ENCODE measurements at places on chromosomes 2 and 18.

DNA sequence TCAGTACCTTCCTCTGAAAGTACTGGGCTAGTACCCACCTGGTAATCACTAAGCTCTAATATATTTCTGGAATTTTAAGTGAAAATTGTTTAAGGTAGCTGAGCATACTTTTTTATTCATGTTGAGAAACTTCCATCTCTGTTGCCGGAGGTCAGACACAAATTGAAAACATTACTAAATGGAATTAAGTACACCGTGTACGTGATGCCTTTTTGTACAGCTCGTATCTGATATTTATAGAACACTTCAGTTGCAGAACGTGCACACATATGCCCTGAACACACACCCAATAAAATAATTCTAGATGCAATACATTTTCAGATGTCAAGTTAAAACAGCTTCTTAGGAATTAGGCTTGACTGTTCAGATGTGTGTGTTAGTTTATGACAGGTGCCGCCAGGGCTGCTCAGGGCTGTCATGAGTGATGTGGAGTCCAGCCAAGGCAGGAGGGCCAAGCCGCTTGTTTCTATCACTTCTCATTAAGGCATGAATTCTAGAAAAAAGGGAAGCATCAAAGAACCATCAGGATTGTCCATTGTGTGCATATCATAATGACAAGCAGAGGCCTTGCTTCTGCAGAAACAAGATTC lies 80.9 kb upstream of the FOSL2 start:
- no peak for DNase-seq

DNA sequence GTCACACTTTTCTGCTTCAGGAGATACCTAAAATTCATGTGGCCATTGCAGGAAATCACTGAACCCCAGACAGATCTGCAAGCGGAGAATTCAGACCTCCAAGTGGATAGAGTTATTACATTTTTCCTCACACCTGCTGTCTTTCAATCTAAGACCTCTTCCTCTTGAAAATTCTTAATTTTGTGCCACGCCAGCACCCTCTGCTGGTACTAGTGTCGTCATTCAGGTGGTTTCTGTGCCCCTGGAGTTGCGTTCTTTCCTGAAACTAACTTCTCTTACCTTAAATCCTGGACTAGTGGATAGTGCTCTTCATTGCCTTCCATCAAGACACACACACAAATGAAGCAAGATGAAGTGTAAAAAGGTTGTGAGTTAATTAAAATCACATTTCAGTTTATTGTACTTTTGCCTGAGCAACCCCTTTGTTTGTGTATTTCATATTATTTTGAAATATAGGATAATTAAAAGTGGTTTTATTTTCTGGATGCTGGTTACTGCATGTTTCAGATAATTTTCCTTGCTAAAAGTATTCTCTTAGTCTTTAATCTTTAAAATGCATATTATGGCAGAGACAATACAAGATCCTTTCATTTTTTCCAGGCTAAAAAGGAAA lies 1.6 kb upstream of the DNER start:
- DNase-seq, result peak; percentile 26

DNA sequence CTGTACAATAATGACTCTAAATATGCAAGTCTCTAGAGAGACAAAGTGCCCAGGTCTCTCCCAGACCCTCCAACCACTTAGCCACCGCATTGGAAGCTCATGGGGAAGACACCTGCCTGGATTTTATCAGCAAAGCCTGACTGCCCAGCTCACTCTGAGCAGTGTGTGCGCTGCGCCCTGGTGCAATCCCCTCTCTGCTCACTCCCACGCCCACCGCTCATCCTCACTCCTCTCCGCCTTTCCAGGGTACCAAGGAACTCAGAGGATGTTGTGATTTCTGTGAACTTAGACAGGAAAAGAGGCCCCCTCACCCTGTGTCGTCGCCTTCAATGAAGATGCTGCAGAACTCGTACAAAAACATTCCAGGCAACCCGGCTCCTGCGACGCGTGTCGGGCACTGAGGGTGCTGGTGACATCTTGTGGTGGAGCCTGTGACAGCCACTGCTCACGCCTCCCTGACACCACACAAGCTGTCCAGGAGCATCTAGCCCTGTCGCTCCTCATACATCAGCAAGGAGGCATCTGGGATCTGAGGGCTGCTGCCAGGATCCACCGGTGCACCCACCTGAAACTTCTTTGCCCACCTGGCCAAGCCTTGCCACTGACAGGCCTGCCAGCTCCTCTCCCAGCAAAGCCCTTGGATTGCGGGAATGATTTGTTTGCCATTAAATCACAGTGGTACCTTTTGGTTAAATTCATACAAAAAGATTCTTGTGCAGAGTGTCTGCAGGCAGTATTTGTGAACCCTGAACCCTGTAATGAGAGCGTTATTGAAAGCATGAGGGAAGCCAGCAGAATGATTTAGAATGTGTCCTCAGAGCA lies 220.4 kb downstream of the ZNF516 start:
- DNase-seq, result no peak

DNA sequence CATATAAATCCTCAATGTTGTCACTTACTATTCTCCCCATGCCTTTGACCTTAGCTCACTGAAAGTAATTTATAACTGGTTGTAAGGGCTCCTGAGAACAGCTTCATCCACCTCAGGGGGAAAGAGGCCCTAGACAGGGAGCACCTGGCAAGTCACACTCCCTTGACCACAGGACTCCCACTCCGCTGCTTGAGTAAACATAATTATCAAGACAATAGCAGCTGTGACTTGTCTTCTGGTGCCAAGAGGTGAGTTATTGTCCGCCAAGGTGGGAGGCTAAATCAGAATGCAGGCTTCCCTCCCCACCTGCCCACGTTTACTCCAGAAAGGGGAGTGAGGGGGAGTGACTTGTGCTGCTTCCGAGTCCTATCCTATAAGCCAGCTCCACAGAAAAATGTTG lies 230.6 kb upstream of the LRATD1 start:
- no peak for DNase-seq

- DNase-seq, result no peak
Measured at GRCh38 chr2:63434024-63435001, 154.0 kb downstream of the WDPCP start.

DNA sequence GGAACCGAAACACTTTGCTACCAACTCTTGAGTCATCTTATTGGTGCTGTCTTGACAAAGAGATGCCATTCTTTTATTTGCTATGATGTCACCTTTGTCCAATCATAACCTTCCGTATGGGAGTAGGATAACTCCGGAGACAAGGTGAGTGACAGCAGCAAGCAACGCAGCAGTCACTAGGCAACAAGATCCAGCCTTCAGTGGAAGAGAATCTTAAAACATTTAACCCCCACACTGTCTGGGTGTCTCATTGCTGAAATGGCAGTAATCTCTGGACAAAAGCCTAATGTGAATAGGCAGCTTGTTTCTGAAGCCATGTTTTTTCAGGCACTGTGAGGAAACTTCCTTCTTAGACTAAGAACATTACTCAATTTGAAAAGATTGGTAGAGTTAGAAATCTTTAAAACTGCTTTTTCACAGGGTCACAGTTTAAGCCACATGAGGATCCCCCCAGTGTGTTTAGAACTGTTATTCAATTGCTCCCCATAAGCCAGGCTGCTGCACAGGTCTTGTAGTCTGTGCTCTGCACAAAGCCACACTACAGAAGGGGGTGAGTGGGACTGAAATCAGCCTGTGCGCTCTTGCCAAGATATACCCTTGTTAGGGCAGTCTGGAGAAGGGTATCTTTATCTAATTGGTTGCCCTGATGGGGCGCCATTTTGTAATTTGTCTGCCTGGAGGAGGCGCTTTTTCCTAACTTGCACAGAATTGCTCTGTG lies 131.5 kb upstream of the STON1 start:
- no peak for DNase-seq

GRCh38 chr2:143190431-143190830 lies 61.2 kb downstream of the ARHGAP15 start:
- no peak for DNase-seq

GRCh38 chr2:95030496-95030895 lies 5.0 kb downstream of the MAL start:
- DNase-seq, result no peak

DNA sequence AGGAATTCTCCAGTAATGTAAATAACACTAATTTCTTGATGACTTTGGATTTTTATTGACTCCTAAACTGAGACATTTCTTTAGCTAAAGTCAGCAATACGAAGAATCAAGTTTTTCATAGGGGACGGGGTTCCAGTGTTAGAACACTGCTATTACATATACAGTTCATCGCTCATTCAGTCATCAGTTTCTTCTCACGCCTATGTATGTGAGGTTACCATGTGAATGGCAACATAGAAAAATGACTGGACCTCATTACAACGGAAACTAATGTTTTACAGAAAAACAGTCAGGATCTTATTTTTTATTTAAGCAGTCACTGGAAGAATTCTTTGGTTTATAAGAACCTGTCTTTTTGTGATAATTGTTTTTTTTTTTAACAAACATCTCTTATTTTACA lies 56.4 kb downstream of the THADA start:
- DNase-seq, result no peak

GRCh38 chr2:129861666-129862288 lies 117.7 kb upstream of the RAB6C start:
- no peak for DNase-seq

DNA sequence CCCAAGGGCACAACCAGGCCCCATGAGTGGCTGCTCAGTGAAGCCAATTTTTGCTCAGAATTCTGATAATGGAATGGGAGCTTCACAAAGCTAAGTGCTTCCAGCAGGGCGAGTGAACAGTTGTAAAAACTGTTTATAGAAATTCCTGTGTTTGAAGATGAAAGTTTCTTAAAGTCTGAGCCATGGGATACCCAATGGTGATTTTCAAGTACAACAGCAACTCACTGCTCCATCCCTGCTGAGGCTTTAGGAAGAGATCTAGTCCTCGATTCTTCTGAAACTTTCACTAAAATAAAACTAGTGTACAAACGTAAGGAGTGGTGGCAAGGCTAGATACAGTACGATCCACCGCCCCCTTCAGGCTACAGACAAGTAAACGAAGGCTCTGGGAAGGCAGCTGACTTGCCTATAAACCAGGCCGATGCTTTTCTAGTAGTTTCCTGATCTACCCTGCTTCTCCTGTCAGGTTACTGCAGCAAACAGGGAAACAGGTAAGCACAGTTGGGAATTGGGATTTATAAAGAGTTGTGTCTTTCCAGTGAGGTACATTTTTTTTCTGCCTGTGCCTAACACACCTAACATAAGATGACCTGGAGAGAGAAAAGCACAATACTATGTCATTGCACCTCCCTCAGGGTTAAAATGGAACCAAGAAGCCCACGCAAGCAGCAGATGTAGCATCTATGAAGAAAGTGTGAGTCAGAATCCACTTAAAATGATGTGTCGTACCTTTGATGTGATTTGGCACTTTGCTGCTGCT lies 108.7 kb downstream of the UXS1 start:
- DNase-seq, result no peak

GRCh38 chr2:39432701-39433100 lies 4.4 kb downstream of the MAP4K3 start:
- DNase-seq, result no peak

DNA sequence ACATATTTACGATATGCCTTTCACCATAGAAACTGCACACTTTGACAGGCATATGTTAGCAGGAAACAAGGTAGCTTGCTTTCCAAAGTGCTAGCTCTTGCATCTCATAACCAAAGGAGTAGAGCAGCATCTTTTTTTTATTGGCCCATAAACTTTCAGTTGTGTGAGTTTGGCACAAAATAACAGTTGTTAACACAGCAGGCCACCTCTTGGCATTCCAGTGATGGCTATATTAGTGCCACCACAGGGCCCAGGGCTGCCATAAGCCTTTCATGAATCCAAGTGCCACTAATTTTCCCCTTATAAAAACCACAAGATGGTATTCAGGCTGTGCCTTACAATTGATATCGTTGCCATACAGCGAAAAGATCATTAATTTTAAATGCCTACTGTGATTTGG lies 40.3 kb upstream of the KLF7 start:
- no peak for DNase-seq

DNA sequence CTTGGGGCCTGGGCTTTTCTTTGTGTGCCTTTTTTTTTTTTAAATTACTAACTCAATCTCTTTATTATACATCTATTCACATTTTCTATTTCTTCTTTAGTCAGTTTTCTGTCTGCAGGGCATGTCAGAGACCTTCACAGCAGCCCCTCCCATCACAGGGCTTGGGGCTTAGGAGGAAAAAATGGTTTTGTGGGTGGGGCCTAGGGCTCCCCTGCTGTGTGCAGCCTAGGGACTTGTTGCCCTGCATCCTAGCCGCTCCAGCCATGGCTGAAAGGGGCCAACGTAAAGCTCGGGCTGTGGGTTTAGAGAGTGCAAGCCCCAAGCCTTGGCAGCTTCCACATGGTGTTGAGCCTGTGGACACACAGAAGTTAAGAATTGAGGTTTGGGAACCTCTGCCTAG lies 13.8 kb downstream of the ZSCAN30 start:
- DNase-seq, result no peak

DNA sequence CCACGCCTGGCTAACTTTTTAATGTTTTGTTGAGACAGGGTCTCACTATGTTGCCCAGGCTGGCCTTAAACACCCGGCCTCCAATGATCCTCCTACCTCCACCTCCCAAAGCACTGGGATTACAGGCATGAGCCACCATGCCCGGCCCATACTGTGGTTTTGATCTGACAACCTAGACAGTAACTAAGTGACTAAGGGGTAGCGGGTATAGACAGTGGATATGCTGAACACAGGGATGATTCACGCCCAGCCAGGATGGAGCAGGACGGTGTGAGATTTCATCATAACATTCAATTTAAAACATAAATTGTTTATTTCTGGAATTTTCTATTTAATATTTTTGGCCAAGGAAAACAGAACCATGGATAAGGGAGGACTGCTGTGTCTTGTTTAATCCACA lies 36.0 kb upstream of the YPEL5 start:
- no peak for DNase-seq

DNA sequence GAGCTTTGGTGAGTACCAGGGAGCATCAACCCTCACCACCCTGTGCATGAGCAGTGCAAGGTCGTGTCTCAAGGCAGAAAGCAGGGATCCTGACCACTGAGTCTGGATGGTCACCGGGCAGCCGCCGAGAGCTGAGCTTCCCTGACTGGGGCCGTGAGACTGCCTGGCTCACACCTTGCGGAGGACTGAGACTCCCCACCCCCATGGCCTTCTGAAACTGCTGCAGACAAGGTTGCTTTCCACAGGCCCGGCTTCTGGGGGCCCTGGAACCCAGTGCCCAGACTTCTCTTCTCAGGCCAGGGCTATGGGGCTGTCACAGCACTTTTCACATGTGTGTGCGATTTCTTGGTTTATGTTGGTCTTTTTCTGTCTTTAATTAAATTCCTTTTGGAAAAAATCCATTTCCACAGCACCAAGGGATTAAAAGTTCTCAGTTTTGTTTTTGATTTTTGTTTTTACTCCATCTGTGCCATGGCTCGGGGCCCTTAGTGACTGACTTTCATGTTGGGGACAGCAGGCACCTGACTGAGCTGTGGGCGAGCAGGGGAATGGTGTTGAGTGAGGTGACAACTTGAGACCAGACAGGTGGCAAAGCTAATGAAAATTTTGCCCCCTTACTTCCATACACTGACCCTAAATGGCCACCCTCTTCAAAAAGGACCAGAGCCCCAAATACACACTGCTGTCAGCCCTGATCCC lies 297.9 kb downstream of the CYP26B1 start:
- no peak for DNase-seq

GRCh38 chr2:19746611-19747309 lies 155.0 kb downstream of the TTC32 start:
- DNase-seq, result peak; percentile 20

GRCh38 chr2:181586569-181587081 lies 70.3 kb downstream of the CERKL start:
- peak; percentile 96 for DNase-seq

Data from NCI-H524 treated with DMSO at 0.1 percent for 48 hours (cell line).